ENCODE measurements at places on chromosomes 2 and 18.

- no peak for DNase-seq
Measured at GRCh38 chr2:46230115-46230571, 67.1 kb upstream of the EPAS1 start.

DNA sequence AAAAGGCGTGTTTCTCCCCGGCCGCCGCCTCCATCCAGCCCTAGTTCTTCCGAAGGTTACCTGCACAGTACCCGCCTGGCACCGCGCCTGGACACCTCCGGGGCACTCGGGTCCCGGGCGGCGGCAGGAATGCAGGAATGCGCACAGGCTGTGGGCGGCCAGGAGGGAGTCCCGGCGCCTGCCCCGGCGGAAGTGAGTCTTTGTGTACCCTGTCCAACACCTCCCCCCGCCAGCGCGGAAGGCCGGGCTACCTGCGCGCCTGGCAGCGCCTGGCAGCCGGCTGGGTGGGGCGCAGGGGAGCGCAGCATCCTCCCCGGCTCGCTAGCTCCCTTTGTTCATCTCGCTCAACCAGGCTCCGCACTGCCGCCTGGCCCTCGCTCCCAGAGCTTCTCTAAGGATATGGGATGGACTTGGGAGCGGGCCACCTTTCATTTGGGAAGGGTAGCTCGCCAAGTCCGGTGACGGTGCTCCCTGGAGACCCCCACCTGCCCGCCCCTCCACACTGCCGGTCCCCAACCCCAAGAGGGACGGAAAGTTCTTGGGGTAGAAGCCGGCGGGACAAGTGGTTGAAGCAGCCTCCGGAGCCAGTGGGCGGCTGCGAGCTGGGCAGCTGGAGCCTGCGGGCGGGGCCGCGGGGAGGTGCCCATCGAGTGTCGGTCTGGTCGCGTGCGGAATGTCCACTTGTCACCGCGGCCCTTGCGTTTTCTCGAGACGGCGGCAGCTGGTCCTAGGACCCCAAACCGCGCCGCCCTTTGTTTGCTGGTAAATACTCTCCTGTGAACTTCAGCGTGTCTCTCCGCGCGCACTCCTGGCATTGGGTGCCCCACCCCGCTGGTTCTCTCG, 1.2 kb upstream of the ST6GAL2 start:
- peak; percentile 20 for DNase-seq

DNA sequence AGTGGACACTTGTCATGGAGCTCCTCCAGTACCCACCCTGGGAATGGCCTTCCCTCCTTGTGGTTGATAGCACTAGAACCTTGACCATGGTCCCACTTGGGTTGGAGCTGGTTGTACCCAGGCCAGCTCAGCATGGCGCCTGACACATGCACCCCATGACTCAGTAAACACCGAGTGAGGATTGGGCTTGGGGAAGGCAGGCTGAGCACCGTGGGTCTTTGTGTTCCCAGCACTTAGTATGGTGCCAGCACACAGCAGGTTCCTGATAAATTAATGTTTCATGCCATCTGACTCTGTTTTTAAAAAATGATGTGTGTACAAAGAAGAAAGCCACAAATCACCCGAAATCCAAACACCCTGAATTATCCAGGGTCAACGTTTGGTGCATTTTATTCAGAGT, 69.8 kb downstream of the CIB4 start:
- no peak for DNase-seq

DNA sequence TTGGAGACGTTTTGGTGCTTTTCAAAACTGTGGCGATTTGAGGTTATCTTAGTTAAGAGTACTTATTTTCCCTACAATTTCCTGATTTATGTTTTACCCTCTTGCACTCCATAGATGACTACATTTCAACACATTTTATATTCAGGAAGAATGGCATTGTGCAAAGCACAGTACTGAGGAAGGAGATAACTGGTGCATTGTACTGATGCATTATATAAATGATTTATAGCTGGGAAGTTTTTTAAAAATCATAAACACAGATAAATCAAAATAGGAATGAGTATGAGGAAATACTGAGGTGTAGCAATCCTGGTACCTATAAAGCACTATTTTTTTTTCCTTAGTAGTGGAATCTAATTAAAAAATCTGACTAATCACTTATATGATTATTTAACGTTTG, 5.6 kb downstream of the REL start:
- no peak for DNase-seq

DNA sequence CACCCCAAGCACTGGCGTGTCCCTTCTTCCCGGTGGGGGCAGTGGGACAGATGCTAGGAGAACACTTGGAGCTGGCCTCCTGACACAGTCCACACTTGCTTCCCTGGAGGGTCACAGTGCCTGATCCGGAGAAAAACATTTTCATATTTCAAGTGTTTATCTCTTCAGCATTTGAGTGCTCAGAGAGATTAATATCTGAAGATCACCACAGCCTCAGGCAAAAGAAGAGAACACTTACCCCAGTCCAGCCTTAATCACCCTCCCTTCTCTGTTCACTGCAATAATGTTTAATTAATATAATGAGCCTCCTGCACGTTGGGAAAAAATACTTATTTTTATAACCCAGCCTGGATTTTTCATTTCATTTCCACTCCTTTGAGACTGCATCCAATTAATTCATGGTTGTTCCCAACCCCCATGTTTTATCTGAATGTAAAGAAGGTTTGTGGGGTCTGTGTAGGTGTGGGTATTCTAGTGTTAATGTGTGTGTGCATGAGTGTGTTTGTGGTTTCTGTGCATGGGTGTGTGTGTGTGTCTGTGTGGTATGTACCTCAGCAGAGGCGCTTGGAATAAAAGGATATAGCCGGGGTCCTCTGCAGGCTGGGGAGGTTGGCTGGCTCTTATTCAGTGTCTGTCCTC, 72.1 kb downstream of the NRP2 start:
- no peak for DNase-seq

GRCh38 chr18:39485696-39486095, 1920.1 kb upstream of the CELF4 start:
- DNase-seq = peak; percentile 4

- DNase-seq = no peak
Measured at GRCh38 chr18:63185984-63186383, 133.6 kb downstream of the BCL2 start.

- DNase-seq = no peak
Measured at GRCh38 chr18:37619964-37620363, 54.4 kb upstream of the CELF4 start.

DNA sequence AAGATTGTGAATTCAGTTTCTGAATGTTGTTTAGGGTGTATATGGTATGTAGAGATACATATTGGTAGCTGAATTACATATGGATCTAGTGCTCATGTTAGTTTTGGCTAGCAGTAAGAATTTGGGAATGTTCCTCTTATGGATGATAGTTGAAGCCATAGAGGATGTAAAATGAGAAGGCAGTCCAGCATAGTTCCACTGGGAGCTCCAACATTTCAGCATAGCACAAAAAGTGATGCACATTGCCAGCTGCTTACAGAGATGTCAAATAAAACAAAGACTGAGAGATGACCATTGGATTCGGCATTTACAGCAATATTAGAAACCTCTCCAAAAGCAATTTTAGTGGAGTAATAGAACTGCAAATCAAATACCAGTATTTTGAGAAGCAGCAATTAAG, 77.4 kb downstream of the EML4 start:
- DNase-seq = no peak
